T1000 (cell line): ENCODE measurements at places on chromosomes 1 and 21.

GRCh38 chr1:244920911-244921761 lies 56.8 kb upstream of the HNRNPU start:
- no peak for DNase-seq

DNA sequence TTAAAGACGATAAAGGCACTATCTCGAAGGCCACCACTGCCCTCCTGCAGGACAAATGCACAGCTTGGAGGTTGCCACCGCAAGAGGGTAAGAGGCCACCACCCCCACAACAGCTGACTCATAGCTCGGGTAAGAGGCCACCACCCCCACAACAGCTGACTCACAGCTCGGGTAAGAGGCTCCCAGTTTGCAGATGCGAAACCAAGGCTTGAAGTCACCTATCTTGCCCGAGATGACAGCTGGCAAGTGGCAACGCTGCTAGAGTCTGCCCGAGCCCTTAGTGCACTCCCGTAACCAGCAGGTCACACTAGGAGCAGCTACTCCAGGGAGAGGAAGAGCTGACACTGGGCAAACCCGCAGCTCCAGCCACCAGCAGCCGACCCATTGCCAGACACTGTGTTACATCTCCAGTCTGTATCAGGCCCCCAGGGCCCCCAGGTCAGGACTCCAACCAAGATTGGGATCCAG lies 17.1 kb upstream of the SPSB1 start:
- DNase-seq = peak; percentile 47

DNA sequence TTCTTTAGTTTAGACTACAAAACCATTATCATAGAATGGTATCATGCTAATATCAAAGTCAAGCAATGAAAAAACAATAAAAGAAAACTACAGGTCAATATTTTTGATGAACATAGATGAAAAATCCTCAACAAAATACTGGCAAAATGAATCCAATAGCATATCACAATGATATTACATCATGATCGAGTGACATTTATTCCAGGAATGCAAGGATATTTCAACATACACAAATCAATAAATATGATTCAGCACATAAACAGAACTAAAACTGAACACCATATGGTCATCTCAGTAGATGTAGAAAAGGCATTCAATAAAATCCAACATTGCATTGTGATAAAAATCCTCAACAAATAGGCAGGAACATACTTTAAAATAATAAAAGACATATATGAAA lies 1657.7 kb downstream of the KCNT2 start:
- no peak for DNase-seq

- DNase-seq = no peak
These were observed 3.9 kb downstream of the JAK1 start for GRCh38 chr1:64962441-64962840.

- DNase-seq = no peak
These were observed 3.7 kb upstream of the FNDC7 start for GRCh38 chr1:108708691-108709660.

DNA sequence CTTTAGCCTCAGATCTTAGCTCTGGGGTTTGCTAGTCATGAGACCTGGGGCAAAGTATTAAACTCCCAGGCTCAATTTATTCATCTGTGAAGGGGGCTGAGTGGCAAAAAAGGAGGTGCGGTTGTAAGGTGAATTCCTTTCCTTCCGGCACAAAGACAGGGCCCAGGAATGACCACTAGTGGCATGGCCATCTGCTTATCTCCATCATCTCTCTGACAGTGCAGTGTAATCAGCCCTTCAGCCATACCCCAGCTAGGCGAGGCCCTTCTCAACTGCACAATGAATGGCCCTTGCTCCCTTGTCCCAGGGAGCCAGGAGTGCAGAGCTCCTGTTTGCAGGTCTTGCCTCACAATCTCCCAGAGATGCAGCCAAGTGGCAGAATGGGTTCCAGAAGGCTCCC lies 5.6 kb upstream of the SLC26A9 start:
- no peak for DNase-seq
